ENCODE measurements at places on chromosomes 6 and 20.

DNA sequence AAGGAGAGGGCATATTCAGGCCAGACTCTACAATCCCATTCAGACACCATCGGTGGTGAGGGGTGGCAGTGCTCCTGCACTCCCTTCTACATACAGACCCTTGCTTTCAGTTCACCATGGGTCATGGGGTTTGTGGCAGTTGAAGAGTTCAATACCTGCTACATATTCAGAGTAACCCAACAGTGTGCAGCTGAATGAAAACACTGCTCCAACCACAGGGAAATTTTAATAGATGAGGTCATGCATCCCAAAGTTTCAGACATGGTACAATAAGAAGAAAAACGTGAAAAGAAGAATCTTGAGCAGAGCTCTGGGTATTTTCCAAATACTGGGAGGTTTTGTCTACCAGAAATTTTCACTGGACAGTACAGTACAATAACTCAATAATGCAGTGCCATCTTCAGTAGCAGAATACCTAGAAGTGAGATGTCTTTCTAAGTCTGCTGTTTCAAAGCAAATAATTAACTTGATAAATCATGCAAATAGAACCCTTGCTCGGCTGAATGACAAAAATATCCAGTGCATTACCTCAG is 162.1 kb downstream of the PTPRK start:
- no peak for DNase-seq

DNA sequence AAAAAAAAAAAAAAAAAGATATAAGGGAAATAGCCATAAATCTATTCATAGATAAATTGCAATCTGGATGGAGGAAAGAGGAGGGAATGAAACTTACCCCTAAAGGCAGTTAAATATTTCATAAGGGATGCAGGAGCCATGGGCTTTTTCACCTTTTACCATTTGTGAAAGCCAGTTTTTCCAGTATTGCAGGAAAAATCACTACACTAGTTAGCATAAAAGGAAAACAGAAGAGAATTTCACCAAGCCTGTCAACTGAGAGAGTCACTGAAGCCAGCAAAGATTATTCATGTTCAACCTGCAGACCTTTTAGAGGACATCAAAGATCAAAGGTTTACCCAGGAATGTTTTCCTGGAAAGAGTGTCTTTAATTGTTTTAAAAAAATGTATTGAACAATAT is 969.7 kb downstream of the KIF16B start:
- no peak for DNase-seq

GRCh38 chr20:33727806-33728205 is 4.0 kb upstream of the ZNF341 start:
- DNase-seq, result no peak

DNA sequence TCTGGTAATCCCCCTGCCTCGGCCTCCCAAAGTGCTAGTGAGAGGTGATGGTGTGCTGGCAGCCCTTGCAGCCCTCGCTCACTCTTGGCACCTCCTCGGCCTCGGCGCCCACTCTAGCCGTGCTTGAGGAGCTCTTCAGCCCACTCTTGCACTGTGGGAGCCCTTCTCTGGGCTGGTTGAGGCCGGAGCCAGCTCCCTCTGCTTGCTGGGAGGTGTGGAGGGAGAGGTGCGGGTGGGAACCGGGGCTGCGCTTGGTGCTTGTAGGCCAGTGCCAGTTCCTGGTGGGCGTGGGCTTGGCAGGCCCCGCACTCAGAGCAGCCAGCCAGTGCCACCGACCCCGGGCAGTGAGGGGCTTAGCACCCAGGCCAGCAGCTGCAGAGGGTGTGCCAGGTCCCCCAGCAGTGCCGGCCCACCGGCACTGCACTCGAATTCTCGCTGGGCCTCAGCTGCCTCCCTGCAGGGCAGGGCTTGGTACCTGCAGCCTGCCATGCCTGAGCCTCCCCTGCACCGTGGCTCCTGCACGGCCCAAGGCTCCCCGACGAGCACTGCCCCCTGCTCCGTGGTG is 189.0 kb upstream of the ASCC3 start:
- DNase-seq, result no peak

DNA sequence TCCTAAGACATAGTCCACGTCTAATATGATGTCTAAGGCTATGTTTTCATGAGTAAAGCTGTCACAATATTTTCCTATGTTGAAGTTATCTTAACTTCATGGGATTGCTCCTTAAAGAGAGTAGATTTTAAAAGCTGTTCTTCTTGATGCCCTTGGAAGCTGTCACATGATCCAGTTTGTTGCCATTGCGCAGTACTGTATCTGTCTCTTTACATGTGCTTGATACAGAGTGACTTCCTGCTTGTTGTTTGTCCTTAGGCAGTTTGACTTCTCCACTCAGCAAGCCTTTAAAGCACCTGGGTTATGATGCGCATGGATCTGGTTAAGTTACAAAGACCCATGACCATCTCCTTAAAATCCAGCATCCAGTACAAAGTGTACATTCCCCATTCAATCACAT is 85.4 kb downstream of the CDYL start:
- no peak for DNase-seq

GRCh38 chr6:138559143-138559542 is 59.8 kb upstream of the NHSL1 start:
- no peak for DNase-seq

DNA sequence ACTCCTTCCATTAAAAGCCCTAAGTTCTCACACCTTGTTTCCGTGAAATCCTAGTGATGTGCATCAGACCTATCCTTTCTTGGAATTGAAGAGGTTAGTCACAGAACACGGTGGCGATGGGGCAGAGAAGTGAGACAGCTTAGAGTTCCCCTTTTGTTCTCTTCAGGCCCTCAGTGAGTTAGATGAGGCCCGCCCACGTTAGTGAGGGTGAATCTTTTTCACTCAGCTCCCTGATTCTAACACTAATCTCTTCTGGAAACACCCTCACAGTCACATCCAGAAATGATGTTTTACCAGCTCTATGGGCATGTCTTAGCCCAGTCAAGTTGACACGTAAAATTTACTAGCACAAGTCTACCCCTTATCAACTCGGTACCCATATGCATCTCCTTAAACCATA is 172.7 kb upstream of the NOX3 start:
- no peak for DNase-seq

- DNase-seq, result no peak
These were observed 204.6 kb downstream of the CBLN4 start for GRCh38 chr20:55800552-55801245.

GRCh38 chr6:97969065-97969464 is 686.0 kb upstream of the MMS22L start:
- DNase-seq, result no peak

DNA sequence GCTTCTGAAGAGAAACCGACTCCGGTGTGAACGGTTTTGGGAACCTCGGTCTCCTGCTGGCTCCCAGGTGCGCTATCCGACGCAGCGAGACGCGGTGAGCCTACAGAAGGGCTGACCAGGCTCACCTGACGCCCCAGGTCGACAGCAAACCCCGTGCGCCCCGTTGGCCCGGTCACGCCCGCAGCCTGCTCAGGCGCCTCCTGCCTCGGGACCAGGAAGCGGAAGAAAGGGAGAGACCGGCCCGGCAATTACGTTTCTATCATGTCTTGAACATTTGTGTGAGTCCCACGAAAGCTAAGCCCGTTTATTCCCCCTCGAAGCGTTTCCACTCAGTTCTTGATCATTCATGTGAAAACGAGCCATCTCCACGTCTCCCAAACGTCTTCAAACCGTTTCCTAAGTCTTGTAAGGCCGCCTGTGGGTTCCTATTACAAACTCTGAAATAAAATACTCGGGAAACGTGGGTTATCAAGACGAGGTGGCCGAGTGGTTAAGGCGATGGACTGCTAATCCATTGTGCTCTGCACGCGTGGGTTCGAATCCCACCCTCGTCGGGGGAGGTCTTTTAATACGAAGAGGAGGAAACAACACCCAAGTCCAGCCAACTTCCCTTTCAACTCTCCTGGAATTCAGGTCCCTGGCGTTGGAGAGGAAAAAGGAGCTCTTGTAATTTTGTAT is 150.5 kb upstream of the PRSS16 start:
- peak; percentile 66 for DNase-seq

- DNase-seq, result no peak
These were observed 118.0 kb downstream of the GRM1 start for GRCh38 chr6:146146836-146147235.

DNA sequence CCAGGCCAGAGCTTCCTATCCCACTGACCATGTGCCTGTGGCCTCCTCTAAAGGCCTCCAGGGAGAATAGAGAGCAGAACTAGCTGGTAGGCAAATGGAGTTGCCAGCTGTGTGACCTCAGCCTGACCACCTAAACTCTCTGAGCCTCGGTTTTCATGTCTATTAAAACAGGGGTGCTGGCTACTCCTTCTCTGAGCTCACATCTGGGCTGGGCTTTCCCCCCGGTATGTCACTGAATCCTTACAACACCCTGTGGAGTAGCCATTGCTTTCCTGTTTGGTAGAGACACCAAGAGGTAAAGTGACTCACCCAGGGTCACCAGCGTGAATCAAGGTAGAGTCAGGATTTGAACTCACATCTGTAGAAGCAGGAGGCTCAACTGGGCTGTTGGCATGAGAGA is 132.1 kb downstream of the JPH2 start:
- DNase-seq, result no peak

DNA sequence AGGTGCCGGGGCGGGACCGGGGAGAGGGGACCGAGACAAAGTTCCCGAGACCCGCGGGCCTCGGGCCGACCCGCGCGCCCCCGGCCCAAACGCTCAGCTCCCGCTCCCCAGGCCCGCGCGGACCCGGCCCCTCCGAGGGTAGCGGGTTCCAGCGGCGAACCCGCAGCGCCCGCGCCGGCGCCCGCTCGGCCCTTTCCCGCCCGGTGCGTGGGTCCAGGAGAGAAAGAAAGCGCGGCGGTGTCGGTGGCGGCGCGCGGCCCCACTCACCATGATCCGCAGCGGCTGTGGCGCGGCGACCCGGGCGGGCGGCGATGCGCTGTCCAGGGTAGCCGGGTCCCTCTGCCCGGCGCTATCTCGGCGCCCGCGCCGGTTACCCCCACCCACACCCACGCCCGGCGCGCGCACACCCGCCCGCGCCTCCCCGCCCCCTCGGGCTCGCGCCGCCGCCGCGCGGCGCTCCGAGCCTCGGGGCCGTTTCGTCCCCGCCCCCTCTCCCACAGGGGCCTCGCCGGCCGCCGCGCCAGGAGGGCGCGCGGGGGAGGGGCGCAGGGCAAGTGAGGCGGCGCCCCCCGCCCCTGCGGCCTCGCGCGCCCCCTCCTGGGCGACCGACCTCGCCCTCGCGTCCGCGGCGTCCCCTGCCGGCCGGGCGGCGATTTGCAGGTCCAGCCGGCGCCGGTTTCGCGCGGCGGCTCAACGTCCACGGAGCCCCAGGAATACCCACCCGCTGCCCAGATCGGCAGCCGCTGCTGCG is at the start of gene ELOVL2:
ELOVL2 (minus strand) TSS at position 345 of the 751 bp plus-strand sequence; CDS start at position 270, 75 bp downstream.
- DNase-seq, result peak; percentile 51

- DNase-seq, result no peak
These were observed 23.8 kb downstream of the MAN1A1 start for GRCh38 chr6:119325559-119326265.

DNA sequence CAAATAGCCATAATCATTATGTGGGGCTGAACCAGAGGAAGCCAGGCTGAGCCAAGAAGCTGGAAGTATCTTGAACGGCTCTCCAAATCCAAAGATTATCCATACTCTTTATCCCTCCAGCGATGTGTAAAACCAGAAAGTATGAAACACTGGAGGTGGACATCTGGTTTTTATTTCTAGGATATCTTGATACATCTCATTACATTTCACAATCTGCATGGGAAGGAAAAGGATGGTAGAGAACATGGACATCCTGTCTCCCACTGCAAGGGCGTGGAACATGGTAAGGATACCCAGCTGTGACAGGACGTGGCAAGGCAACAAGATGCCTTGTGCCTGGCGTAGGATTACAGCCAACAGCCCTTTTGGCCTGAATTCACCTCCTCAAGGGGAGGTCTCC is 20.1 kb downstream of the TRIM27 start:
- DNase-seq, result no peak

DNA sequence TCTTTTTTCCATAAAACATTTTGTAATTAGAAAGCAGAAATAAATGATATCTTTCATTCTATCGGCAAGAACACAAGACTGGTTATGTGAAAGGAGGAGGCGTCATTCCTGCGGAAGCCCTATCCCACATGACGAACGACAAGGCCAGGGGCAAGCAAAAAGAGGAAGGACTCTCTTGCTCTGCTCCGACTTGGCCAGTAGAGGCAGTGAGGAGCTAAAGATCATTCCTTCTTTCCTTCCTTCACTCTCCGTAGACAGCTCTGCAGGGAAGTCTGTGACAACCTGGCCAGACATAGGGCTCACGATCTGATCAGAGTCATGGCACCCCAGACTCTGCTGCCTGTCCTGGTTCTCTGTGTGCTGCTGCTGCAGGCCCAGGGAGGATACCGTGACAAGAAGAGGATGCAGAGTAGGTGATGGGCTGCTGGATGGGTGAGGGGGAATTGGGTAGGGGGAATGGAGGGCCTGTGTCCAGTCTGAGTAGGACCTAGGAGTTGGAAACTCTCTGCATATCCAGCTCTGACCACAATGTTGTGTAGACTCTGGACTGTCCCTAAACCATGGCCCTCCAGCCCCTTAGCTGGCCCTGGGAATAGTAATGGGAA is at the start of gene WFDC10A:
WFDC10A (plus strand) TSS at position 244 of the 605 bp plus-strand sequence; CDS start at position 319, 75 bp downstream.
- DNase-seq, result peak; percentile 81

GRCh38 chr20:35776513-35777101 is 4.8 kb downstream of the PHF20 start:
- peak; percentile 44 for DNase-seq

- no peak for DNase-seq
These were observed 99.9 kb downstream of the PRND start for GRCh38 chr20:4821590-4821989.
